M059J (cell line): ENCODE measurements at places on chromosomes 5 and 9. TPM values are rescaled to one million over a fixed set of nuclear protein-coding genes. Genes with fewer than 3 reads are reported as not detected.
A peak's percentile ranks its signal among the peaks of the same experiment; 100 is the strongest.

- no peak for DNase-seq
Measured at GRCh38 chr9:103904242-103904641, 189.9 kb upstream of the SMC2 start.

DNA sequence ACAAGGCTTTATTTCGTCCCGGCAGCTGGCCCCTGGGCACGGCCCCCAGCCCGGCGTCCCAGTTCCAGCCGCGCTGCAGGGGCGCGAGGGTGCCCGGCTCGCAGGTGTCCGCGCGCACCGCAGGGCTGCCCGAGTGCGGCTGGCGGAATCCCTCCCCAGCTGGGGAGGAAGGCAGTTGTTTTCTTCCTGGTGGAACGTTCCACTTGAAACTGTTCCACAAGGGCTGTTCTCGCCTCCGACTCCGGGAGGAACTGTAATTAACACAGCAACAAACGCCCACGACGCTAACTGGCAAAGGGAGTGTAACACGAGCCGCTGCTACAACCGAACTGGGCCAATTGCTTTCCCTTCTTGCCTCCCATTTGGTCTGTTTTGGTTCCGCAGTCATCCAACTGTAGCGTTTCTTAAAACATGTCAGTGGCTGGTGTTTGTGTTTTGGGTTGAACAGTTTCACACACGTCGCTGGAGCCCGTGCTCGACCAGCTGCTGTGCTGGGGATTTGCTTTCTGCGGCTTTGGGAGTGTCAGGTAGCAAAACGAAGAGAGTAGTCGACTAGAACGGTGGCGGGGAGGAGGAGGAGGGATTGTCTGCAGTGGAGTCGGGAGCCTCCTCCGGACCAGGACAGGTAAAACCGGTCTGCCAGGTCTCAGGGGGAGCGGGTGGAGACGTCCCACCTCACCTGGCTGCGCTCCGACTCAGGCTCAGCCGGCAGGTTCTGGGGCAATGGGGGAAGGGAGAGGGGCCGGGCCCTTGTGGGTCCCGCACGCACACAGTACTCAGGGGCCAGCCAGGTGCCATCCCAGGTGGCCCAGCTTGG is 131.6 kb upstream of the NIPBL start:
- DNase-seq: peak; percentile 58

DNA sequence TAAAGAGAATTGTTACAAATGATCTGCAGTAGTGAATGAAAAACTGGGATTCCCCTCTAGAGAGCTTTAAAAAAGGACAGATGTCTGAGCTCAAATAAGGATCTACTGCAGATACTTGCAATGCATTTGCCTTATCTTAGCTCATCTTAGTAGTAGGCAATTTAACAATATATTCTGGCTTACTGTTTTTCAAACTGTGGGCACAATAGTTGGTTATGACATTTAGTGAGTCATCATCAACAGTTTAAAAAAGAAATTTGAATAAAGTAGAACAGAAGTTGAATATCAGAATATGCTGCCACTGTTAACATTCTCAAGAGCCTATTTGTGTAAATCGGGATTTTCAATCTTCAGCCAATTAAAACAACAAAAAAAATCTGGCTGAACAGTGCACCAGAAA is 6.7 kb upstream of the CAST start:
- DNase-seq: peak; percentile 69

DNA sequence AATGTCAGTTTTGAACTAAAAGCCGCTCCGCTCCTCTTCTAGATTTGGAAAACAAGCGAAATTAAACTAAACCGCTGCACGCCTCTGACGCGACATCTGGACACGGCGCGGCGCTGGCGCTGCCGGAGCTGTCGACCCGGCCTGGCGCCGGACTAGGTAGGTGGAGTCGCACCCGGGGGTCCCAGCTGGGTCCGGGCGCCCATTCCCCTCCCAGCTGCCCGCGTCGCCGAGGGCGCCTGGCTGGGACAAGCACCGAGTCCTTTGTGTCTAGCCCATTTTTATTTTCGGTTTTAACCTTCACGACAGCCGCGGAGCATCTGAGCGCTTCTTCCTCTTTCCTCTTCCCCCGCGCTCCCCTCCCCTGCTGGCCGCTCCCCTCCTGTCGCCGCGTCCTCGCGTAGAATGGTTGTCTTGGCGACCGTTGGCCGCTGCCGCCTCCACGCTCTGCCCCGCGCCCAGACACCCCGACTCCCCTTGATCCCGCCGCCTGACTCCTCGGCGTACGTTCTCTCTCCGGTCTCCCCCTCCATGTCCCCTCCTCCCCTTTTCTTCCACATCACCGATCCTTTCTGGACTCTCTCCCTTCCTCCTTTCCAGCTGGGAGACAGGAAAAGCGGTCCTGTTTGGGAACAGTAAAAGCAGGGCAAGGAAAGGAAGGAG is 545 bp downstream of the CDKN2B-AS1 start:
- peak; percentile 90 for DNase-seq

DNA sequence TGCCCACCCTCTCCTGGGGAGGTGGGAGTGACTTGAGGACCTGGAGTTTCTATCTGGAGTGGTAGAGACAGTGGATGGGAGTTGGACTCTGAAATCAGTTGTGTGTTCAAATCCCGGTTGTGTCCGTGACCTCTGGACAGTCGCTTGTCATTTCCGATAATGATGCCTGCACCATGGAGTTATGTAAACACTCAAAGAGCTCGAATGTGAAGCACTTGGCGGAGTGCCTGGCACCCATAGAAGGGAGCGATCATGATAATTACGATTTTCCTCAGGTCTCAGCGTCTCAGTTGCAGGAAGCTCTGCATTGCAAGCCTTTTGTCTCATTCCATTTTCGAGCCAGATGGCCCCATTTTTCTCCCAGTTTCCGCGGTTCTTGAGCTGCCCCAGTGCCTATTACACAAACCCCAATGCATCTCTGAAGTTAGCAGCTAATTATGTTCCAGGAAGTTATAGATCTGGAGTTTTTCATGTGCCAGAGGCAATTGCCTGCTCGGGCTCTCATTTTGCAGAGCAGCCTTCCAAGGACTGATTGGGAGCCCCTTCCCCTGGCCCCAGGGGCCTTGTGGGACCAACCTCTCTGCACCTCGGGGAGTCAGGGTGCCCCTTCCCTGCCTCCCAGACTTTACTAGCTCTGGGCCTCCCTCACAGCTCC is 175.5 kb upstream of the MVB12B start:
- peak; percentile 6 for DNase-seq

DNA sequence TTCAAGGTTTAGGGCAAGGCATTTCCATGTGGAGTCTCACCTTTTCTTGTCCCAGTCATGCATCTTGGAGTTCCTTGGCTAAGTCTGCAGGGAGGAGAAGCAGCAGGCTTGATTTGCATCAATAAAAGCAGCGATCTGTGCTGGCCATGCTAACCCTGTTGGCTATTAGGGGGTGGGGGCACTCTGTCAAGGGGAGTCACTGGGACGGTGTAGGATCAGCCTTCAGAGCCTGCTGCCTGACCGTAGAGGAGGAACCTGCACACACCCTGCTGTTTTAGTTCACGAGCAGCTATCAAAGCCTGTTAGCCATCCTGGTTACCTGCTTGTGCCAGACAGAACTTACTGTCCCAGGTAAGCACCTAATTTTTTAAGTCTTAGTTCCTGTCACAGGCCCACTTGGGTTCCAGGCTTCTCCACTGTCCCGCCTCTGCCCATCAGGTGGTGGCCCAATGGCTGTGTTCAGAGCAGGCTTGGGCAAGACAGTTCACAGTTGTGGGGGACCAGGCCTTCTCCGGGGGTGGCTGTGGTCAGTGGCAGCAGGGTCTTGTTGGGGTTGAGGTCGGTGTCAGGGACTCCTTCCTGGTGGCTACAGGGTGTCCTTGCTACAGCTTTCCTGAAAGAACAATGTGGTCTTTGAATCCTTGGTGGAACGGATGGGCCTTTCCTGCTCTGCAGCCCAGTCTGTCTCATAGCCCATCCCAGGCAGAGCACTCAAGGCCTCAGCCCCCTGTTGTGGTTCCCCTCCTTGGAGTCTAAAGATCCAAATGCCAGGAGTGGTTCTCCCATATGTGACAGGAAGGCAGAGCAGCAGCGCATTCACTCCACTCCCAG is 43.7 kb downstream of the SECISBP2 start:
- no peak for DNase-seq

GRCh38 chr9:80359941-80360881 is 788.4 kb downstream of the TLE4 start:
- no peak for DNase-seq

DNA sequence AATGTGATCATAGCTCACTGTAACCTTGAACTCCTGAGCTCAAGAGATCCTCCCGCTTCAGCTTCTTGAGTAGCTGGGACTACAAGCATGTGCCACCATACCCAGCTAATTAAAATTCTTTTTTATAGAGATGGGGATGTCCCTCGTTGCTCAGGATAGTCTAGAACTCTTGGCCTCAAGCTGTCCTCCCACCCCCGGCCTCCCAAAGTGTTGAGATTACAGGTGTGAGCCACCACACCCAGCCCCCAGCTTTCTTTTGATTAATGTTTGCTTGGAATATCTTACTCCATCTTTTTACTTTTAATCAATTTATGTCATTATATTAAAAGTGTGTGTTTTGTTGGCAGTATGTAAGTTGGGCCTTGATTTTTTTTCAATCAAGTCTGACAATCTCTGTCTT is 59.4 kb upstream of the EXOC3 start:
- no peak for DNase-seq

Gene OMD
- not detected in 2 replicates for total RNA-seq

Gene CARD9
- total RNA-seq: 0.05 and 0.12 TPM in 2 replicates

Gene RLN1
- not detected in 2 replicates for total RNA-seq
